ENCODE measurements at places on chromosomes 7 and 10.

- DNase-seq = no peak
Observed at GRCh38 chr7:27339478-27339877, 96.9 kb downstream of the EVX1 start.

- DNase-seq = no peak
Observed at GRCh38 chr10:3978174-3978573, 193.2 kb upstream of the KLF6 start.

DNA sequence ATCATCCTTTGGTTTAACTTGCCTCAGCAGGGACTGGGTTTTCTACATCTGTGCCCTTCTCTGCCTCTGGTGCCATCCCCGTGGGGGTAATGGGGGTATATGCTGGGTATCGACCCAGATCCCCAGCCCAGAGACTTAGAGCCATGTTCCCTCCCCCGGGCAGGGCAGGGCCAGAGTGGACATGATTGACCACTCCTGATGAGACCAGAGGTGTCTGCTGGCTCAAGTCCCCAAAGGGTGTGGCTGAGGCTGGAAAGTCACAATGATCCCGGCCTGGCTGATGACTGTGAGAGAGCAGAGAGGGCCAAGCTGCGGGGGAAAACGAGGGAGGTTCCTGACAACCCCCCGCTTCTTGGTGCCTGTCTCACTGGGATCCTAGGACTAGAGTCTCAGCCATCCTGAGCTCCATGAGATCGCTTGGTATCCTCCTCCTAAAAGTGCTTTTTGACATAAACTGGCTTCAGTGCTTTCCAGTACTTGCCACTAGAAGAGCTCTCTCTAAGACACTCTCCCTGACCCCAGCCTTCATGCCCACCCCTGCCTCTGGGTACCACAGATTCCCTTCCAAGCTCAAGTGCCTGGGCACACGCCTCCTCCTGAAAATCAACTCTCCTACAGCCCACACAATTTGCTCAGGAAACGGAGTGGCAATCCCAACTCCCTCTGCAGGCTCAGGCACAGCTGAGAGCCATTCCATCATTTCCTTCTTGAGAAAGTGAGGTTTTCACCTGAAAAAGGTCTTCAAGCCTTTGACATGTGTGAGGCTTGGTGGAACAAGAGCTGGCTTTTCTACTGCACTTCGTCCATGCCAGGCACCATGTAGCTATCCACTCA, 33.9 kb downstream of the DRGX start:
- no peak for DNase-seq

DNA sequence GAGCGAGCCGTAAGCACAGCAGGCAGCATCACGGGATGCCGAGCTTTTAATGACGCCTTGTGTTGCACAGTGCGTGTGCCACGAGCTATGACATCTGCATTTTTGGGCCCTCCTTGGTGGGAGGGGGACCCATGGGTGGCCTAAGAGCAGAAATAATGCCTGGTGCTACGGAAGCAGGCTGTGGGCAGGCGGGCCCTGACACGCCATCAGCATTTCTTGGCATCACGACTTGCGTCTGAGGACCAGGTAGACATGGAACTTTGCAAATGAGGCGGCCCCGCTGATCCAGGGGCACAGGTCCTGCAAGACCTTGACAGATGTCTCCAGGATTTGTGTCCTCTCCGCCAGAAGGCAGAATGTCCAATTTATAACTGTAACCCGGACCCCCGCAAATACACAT, 117.8 kb upstream of the RNF32 start:
- no peak for DNase-seq

DNA sequence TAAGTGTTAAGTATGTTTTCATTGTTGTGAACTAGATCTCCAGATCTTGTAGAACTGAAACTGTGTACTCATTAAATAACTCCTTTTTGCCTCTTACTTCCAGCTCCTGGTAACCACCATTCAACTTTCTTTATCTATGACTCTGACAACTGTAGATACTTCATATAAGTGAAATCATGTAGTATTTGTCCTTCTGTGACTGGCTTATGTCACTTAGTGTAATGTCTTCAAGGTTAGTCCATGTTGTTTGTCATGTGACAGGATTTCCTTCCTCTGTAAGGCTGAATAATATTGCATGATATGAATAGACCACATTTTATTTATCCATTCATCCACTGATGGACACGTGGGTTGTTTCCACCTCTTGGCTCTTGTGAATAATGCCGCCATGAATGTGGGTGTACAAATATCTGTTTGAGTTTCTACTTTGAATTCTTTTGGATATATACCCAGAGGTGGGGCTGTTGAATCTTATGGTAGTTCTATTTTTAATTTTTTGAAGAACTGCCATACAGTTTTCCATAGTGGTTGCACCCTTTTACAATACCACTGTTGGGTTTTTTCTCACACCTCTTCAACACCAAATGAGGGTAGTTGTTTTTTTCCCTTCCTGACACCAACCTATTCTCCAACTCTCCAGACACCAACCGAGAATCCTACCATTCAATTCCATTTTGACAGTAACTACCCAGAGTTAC, 10.7 kb upstream of the FMC1 start:
- DNase-seq = no peak

DNA sequence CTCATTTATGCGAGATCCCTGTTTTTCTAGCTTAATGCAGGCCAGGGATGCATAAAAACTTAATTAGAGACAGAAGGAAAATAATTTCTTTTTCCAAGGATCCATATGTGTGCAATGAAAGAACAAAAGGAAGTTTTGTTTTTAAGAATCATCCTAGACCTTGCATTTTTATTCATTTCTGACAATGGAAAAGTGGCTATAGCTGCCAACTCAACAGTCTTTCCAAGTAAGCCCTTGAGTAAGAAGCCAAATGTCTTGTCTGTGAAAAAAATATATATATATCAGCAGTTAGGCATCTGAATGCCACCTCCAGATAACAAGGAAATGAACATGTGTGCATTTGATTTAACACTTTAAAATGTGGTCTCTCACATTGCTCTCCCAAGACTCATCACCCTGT, 1397.6 kb downstream of the GATA3 start:
- DNase-seq = no peak

DNA sequence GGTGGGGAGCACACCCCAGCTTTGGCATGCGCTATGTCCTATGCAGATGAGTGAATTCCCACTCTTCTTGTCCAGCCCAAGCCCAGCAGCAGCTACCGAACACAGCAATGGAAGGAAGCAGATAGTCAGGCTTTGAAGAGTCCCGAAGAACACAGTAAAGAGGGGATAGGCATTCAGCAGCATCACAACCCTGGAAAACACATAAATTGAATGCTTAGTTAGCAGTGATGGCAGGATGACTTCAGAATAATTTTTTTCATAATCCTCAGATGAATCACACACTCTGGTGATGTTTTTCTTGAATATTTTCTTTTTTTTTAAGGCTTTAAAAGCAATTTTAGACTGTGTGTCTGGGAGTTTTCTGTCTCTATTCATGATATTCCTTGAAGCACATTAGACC, 95.8 kb downstream of the CFAP58 start:
- no peak for DNase-seq

GRCh38 chr10:108338146-108338545, 1173.6 kb upstream of the SORCS1 start:
- no peak for DNase-seq
